ENCODE measurements at places on chromosomes 12 and 14. TPM values are rescaled to one million over a fixed set of nuclear protein-coding genes. Genes with fewer than 3 reads are reported as not detected.

DNA sequence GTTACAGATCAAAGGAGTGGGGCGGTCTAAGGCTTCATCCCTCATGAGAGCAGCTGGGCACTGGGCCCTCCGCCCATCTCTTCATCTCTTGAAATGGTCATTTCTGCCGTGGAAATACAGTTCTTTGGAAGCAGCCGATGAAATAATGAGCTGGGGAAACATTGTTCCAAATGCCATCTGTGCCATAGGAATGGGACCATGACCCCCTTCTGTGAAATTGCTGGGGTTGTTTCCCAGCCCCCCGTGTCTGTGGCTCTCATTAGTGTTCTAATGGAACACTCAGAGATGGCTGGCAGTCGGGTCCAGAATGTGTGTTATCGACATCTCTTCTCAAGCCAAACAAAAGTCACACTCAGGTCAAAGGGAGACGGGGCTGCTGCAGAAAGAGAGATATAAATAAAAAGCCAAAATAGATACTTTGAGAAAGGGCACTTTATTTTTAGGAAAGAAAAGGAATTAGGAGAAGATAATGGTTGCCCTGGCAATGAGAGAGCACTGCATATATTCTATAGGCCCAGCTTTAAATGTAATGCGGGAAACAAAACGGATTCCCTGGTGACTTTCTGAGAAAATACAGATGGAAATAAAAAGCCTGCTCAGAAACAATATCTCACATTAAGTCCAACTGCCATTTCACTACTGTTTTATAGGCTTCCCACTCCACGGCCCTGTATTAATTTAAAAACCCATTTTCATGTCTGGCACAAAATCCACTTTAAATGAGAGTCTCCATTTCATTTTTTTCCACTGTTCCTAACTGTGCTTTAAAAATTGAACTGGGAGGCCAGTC lies 107.1 kb downstream of the TTC8 start:
- no peaks in the 10 kb centered on the region for H3K4me1 ChIP-seq
- no peaks in the 10 kb centered on the region for H3K27me3 ChIP-seq
- H3K36me3 ChIP-seq: no peaks in the 10 kb centered on the region

GRCh38 chr12:15550793-15551192 lies 228.5 kb downstream of the PTPRO start:
- H3K4me3 ChIP-seq: no peak overlapping the region
- no peaks in the 10 kb centered on the region for H3K27me3 ChIP-seq
- no peak overlapping the region for H3K27ac ChIP-seq
- H3K36me3 ChIP-seq: no peaks in the 10 kb centered on the region

GRCh38 chr14:102066041-102066451 lies 20.8 kb downstream of the HSP90AA1 start:
- H3K27me3 ChIP-seq: no peaks in the 10 kb centered on the region
- H3K27ac ChIP-seq: no peak overlapping the region
- no peaks in the 10 kb centered on the region for H3K4me1 ChIP-seq

- no peaks in the 10 kb centered on the region for H3K27me3 ChIP-seq
- H3K4me3 ChIP-seq: no peak overlapping the region
- peaks cover 3% of the 10 kb centered on the region for H3K4me1 ChIP-seq
- H3K36me3 ChIP-seq: no peaks in the 10 kb centered on the region
Measured at GRCh38 chr14:69614592-69614991, 3.2 kb downstream of the SUSD6 start.

GRCh38 chr12:63302941-63303536 lies 152.0 kb upstream of the AVPR1A start:
- no peak overlapping the region for H3K4me3 ChIP-seq
- no peaks in the 10 kb centered on the region for H3K4me1 ChIP-seq
- H3K27ac ChIP-seq: no peak overlapping the region

DNA sequence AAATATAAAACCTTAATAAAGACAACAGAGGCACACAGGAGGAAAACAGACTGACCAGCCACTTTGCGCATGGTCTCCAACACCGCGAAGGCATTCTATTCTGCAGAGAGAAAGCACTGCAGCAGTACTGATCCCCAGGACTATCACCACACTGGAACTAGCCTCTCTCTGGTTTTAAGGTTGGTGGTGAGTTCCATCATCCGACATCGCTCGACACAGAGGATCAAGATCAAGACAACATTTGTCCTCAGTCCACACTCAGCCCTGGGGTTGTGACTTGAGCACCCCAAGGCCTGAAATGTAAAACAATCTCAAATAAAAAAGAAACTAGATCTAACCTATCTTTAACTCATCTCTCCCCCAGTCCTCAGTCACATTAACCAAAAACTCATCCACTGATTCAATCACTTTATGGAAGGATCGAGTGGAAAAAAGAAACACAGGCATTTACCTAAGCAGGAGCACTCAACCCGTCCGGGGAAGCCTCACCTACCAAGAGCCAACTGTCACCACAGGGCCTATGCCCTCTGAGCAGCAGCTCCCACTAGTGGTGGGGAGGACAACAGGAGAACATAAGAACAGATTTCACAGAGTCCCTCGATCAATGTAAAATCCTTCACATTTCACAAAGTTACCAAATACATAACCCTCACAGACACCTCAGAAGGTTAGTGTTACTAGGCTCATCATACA lies 17.7 kb downstream of the STXBP6 start:
- H3K4me1 ChIP-seq: no peaks in the 10 kb centered on the region
- no peak overlapping the region for H3K4me3 ChIP-seq
- no peak overlapping the region for H3K27ac ChIP-seq
- no peaks in the 10 kb centered on the region for H3K36me3 ChIP-seq

DNA sequence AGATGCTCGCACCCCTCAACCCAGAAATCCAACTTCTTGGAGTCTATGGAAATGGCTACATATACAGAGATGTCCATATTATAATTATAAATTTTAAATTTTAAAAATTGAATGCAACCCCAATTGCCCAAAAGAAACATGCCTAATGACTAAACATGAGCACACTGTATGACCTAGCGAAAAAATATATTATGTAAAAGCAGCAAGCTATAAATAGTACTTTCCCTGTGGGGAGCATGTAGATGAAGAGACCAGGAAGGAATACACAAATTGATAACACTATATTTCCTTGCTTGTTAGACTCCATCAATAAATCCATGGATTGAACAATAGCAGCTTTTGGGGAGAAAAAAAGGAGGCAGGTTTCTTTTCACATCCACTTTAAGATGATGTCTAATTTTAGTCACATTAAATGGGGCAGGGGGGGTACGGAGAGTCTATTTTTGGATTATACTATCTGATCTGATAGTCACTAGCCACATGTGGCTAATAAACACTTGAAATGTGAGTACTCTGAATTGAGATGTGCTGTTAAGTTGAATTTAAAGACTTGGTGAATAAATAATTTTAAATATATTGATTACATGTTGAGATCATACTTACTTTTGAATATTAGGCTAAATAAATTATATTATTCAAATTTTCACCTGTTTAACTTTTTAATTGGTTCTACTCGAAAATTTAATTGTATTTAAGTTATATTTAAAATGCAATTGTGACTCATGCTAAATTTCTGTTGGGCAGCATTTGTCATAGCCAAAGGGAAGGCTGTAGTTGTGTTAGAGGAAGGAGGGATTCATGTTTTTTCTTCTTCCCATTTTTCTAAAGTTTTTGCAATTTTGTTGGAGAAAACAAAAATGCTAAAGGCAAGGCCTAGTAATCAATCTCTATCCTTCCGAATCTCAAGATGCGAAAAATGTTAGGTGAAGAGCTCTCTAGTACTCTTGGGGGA lies 17.5 kb downstream of the MAX start:
- H3K4me1 ChIP-seq: no peaks in the 10 kb centered on the region
- no peak overlapping the region for H3K27ac ChIP-seq
- H3K27me3 ChIP-seq: no peaks in the 10 kb centered on the region
- peaks cover 65% of the 10 kb centered on the region for H3K36me3 ChIP-seq
- DNase-seq: no peak
- H3K4me3 ChIP-seq: no peak overlapping the region

GRCh38 chr12:41604830-41605229 lies 416.7 kb downstream of the PDZRN4 start:
- no peaks in the 10 kb centered on the region for H3K36me3 ChIP-seq
- no peak overlapping the region for H3K4me3 ChIP-seq
- H3K4me1 ChIP-seq: no peaks in the 10 kb centered on the region
- no peaks in the 10 kb centered on the region for H3K27me3 ChIP-seq
- DNase-seq: no peak

DNA sequence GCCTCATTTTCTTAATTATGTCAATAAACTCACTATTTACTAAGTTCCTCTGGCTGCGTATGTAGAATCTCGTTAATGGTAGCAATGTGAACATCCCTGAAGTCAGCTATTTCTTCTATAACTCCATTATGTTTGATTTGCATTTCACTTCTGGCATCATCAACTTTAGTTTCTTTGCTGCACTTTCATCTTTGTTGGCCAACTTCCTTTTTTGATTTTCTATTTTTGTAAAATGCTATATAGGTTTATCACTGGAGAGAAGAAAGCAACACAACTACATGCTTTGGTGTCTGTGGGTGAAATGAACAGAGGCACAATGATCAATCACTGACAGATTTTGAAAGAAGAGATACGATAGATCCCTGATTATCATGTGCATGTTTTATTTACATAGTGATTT lies 58.5 kb upstream of the ATF7IP start:
- no peaks in the 10 kb centered on the region for H3K27me3 ChIP-seq
- no peaks in the 10 kb centered on the region for H3K4me1 ChIP-seq
- no peaks in the 10 kb centered on the region for H3K36me3 ChIP-seq
- no peak overlapping the region for H3K4me3 ChIP-seq

DNA sequence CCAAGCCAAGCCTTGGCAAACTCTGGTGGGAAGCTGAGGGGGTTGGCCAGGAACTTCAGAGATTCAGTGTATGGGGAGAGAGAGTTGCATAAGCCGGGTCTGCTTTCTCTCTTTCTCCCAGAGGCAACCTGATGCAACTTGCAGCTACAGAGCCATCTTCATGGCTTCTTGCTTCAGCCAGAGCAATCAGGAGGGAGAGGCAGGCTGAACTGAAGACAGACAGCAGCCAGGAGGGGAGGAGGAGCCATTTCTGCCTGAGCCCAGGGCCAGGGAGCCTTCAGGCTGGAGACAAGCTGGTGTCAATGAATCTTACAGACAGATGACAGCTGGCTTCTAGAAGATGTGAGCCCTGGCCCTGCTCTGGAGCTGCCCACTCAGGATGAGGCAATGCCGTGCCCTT lies 18.7 kb downstream of the NPC2 start:
- H3K4me1 ChIP-seq: no peaks in the 10 kb centered on the region
- H3K36me3 ChIP-seq: peaks cover 26% of the 10 kb centered on the region
- DNase-seq: no peak
- H3K27ac ChIP-seq: no peak overlapping the region
- no peak overlapping the region for H3K4me3 ChIP-seq
- no peaks in the 10 kb centered on the region for H3K27me3 ChIP-seq

DNA sequence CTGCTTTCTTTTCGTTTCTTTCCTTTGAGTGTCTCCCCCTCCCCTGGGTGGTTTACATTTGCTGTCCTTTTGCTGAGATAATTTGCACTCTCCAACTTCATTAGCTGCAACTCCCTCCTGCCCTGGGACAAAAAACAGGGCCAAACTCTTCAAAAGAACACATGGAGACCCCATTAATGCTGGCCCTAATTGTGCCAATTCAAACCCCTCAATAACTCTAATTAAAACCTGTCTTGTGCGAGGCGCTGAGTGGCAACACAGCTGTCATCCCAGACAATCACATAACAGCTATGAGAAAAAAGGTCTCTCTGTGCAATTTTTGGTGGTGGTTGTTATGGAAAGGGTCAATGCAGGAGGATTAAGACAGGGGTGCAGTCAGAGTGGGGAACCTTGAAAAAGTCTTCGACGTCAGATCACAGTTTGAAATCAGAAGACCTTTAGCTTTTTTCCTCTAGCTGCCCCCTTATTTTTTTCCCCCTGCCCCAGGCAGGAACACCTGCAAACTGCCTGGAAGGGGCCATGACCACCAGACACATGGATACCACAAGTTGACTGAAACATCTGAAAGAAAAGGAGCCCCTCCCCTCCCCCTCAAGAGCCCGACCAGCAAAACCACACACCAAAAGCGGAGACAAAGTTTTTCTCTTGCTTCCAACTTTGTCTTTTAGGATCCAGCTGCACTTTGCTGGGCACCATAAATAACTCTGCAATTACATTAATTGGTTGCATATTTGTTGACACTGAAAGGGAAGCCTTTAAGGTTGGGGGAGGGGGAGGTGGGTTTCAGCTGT lies 26.5 kb upstream of the SMOC1 start:
- DNase-seq: no peak
- H3K27ac ChIP-seq: no peak overlapping the region
- no peak overlapping the region for H3K4me3 ChIP-seq
- H3K27me3 ChIP-seq: no peaks in the 10 kb centered on the region
- H3K36me3 ChIP-seq: no peaks in the 10 kb centered on the region

DNA sequence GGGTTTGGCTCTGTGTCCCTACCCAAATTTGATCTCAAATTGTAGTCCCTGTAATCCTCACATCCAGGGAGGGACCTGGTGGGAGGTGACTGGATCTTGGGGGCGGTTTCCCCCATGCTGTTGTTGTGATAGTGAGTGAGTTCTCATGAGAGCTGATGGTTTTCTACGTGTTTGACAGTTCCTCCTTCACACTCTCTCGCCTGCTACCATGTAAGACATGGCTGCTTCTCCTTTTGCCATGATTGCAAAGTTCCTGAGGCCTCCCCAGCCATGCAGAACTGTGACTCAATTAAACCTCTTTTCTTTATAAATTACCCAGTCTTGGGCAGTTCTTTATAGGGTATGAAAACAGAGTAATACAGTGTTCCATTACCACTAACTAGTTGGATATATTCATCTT lies 10.3 kb upstream of the LRRC23 start:
- no peaks in the 10 kb centered on the region for H3K36me3 ChIP-seq
- no peak overlapping the region for H3K27ac ChIP-seq
- no peak for DNase-seq
- no peaks in the 10 kb centered on the region for H3K27me3 ChIP-seq

DNA sequence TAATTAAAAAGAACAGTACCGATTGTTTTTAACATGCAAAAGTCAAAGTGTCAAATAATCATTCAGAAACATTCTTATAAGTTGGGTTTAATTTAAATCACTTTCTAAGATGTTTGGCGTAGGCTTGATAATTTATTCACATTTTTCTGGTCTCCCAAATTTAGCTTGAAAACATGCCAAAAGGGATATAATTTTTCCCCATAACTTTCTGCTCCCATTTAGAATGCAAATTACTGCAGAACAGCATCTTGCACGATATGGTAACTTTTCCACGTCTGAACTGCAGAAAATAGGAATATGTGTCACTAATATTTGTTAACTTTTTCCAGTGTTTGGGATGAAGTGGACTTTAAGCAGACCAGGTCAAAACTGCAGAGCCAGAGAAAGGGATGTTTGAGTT lies 1592.4 kb upstream of the SEL1L start:
- no peaks in the 10 kb centered on the region for H3K36me3 ChIP-seq
- H3K27me3 ChIP-seq: no peaks in the 10 kb centered on the region
- H3K27ac ChIP-seq: no peak overlapping the region
- no peak for DNase-seq
- H3K4me1 ChIP-seq: no peaks in the 10 kb centered on the region

DNA sequence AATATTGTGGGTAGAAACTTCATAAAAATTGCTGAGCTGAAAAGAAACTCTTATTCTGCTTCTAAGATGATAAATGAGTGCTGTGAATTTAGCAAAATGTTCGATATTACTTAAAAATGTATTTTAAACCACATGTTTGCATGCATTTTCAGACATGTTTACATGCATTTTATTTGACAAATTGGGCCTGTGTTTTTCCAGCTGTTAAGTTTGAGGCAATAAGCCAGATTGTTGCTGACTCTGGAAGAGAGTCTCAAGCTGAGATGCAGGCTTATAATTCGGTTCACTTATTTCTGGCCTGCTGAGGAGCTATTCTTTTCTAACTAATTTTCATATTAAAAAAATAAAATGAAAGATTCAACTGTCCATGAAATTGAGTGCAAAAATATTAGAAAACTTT lies 110.1 kb downstream of the SYNE2 start:
- H3K27me3 ChIP-seq: no peaks in the 10 kb centered on the region
- H3K4me3 ChIP-seq: no peak overlapping the region
- no peaks in the 10 kb centered on the region for H3K4me1 ChIP-seq

Gene FLVCR2
- 106 TPM for total RNA-seq

Gene SNAPC1
- 9.9 TPM for total RNA-seq

Gene ZDHHC22
- 0.57 TPM for total RNA-seq

Gene ABCD2
- not detected for total RNA-seq

Gene GPR162
- 11.6 TPM for total RNA-seq
